ENCODE measurements at places on chromosomes 12 and 14.

GRCh38 chr12:76940671-76941445, 62.0 kb upstream of the CSRP2 start:
- no peak for DNase-seq

DNA sequence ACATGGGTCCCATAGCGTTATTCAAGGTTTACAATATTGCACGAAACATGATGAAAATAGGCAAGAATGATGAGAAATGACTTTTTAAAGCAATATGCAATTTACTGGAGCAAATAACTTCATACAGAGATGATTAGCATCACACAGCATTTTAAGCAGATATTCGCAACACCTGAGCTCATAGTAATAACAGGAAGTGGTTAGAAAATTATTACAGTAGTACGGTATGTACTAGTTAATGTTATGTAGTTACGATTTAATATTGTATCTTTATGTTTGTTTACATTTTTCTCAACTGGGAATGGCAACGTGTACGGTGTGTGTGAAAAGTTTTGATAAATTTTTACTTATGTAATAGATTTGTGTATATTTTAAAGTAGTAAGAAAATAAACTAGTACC, 102.6 kb downstream of the OSBPL8 start:
- DNase-seq: no peak

GRCh38 chr12:106125351-106126095, 13.2 kb downstream of the NUAK1 start:
- DNase-seq: no peak

DNA sequence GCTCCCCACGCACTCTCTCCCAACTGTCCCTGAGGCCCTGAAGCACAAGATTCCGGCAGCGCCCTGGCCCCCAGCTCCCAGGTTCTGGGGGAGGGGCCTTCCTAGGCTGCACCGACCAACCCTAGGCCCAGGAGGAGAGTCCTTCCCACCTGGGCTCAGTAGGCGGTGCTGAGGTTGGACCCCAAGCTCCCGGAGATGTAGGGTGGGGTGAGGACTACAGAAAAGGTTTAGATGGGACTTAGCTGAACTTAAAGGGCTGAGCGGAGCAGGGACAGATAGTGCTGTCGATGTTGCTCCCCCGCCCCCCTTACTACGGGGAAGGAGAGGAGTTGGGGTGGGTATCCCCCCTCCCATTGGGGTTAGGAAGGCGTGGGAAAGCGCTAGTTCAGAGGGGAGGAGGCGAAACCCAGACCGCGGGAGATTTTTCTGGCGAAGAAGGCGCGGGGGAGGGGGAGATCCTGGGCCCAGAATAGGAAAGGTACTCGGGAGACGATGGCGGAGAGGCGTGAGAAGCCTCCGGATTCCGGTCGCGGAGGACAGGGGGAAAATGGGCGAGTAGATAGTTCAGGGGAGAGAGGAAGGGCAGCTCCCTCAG, 4.2 kb upstream of the BAZ2A start:
- no peak for DNase-seq

- no peak for DNase-seq
Observed at GRCh38 chr12:31600750-31601149, 9.8 kb upstream of the DENND5B start.

- DNase-seq: no peak
Observed at GRCh38 chr14:52003324-52003723, 14.0 kb downstream of the RTRAF start.
